AG09319 (cell line): ENCODE measurements at places on chromosomes 3 and 15.

- peak; percentile 70 for DNase-seq
Observed at GRCh38 chr3:11288786-11289637, 16.8 kb downstream of the ATG7 start.

- no peak for DNase-seq
Observed at GRCh38 chr3:112794622-112795172, 52.0 kb downstream of the CD200R1L start.

DNA sequence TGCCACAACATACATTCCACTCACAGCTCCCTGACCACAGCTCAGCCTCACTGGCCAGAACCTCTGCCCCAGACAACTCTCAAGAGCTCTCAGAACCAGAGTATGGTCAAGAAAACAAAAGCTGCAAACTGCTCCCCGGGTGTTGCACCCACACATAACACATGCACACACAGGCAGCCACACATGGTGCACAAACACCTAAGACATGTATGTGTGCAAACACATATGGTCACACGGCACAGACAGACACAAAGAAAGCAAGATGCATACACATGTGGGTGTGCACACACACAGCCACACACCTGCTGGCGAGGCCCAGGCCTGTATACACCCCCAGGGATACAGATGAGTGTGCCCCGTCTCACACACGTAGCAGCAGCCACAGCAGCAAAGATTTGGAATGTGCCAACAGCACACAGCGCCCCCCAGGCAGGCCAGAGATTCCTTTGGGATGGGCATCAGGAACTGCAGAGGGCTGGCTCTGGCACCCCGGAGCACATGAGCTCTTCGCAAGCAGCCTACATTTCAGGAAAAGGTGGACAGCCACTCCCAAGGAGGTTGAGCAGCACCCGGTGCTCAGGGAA is 6.6 kb downstream of the KLF15 start:
- no peak for DNase-seq

DNA sequence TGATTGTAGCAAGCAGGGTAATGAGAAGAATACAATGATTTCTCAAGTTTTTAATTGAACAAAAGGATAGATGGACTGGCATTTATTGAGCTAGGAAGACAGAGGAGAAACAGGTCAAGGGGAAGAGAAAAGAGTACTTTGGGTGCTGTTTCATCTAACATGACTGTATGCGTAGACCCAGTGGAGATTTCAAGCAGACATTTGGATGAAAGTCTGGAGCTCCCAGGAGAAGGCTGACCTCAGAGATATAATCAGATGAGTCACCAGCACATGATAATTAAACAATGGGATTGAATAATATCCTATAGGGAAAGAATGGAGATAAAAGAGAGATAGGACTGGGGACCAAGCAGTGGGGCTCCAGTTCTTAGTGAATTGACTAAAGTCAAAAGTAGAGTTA is 194.9 kb downstream of the ARRDC4 start:
- no peak for DNase-seq

- peak; percentile 65 for DNase-seq
Observed at GRCh38 chr15:63553388-63553791, 43.8 kb upstream of the FBXL22 start.

DNA sequence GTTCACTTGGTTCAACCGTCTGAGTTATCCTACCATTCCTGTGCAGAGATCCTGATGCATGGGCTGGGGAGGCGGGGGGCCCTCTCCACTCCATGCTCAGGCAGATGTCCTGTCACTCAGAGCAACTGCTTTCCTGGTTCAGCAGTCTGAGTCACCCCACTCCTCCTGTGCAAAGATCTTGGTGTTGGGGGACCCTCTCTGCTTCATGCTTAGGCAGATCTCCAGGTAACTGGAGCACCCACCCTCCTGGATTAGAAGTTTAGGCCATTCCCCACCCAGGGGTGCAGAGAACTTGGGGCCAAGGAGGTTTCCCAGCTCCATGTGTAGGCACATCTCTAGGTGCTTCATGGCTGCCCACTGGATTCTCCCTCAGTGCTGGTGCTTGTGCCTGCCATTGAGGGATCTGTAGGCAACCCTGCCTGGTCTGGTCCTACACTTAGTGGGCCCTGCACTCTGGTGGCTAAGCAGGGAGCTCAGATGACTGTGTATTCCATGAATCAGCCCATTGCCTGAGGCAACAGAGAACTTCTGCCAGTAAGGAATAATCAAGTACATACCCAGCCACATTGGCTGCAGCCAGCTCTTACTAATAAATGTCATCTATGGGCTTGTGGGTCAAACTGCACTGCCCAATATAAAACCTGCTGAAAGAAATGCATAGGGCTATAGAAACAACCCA is 465.4 kb upstream of the THBS1 start:
- no peak for DNase-seq

- no peak for DNase-seq
Observed at GRCh38 chr3:53820084-53820483, 26.1 kb downstream of the CHDH start.

DNA sequence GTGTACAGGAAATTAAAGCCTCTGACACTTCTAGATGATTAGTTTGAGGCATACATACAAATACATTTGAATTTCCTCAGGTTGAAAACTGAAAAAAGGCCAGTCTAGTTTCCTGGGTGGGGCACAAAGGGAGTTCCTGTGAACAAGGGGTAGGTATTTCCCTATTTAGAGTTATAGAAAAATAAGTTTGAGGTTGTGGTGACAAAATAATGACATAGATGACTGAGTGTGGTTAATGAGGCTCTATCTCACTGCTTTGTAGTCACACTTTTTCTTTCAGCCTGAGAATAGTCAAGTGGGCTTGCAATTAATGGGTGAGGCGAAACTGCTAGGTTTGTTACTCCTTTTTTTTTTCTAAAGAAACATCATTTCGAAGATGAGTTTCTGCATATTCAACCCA is 4.3 kb downstream of the SLCO3A1 start:
- DNase-seq, result no peak

DNA sequence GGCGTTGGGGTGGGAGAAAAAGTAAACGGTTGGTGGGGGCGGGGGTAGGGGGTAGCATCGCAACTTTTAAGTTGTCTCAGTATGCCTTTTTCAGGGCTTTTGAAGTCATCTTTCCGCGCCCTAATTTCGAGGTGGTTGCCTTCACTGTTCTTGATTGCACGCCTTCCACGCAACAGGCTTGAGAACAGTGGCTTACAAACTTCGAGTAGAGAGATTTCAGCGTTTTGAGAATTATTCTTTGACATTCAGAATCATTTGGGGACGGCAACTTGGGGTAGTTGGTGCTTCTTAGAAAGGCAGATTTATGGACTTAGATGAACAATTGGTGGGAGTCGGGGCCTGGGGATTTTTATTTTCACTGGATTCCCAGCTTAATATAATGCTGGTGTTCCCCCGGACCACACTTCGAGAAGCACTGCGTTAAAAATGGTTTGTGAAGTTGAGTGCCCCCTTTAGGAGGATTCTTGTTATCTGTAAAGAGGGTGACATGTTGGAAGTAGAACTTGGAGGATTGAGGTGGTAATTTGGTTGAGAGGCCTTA is 880 bp downstream of the PPP4R2 start:
- peak; percentile 24 for DNase-seq

DNA sequence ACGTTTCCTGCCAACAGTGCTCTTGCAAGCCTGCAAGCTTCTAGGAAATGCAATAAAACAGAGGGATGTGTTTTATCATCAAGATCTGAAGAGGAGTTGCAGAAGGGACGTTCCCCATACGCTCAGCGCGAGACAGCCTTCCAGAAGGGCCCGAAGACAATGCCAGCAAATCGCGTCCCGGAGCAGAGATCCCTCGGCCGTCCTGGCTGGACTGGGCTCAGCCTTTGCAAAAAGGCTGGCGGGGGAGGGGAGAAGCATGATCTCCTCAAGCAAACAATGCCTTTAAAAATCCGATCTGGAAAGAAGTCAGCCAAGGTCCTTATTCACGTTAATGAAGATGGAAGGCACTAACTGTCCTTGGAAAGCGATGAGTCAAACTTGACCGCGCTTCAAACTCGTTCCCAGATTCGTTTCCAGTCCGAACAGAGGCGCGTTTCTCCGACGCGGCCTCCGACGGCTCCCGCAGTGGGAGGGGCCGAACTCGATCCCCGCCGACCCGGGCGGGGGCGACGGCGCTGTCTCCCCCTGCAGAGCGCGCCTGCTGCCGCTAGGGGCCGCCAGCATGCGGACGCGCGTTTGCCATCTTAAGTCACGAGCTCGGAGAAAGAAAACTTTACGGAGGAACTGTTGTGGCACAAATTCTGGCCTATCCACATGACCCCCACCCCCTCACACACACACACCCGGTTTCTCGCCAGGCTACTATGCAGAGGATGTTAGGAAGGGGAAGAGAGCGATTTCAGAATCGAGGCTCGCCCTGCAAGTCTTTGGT is 5.5 kb downstream of the BCL6 start:
- DNase-seq, result no peak

DNA sequence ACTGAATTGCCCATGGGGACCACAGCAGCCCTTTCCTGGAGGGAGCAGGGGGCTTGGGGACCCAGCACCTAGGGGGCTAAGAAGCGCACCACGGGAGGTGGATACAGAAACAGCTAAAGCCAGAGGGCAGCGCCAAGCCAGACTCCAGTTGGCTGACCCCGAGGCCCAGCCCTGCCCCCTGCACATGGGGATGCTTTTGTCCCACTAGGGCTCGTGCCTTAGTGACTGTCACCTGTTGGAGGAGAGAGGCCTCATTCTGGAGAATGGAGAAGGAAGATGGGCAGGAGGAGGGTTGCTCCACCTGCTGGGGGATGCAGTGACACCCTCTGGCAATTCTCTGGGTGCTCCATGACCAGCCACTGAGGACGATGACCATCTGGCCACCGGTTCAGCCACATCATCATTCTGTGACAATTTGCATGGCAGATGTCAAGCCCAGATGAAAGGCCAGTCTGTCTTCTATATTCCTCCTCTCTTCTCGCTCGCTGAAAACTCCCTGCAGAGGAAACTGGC is 167.8 kb upstream of the TLE3 start:
- DNase-seq, result no peak

- DNase-seq, result no peak
Observed at GRCh38 chr3:143895805-143896204, 47.5 kb upstream of the SLC9A9 start.

DNA sequence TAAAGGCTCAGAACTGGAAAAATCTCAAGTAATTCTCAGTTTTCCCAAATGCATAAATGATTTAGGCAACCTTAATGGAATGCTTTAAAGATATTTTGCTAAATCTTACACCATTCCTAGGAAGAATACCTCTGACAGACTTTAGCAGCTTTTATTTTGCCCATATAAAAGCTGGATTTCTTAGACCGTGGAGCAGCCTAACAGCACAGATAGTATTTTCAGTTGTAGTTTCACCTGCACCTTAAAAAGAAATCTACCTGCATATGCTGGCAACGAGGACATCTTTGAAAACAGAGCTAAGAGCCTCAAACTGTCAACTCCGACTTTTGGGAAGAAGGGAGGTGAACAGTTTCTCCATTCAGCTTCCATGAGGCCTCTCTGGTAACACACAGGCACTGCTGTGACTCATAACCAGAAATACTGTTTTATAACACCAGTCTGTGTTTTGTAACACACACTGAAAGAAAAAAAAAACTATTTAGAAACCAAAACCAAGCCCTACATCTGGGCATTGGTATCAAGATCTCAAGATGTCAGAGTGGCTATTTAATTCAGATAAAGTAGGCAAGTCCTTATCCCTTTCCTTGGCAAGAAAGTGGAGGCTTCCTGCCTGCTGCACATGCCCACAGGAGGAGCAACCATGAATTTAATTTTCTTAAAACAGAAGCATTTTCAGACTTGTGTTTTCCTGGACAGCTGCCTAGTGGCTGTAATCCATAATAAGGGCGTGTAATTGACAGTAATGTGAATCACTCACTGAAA is 181.5 kb upstream of the ICE2 start:
- peak; percentile 22 for DNase-seq

DNA sequence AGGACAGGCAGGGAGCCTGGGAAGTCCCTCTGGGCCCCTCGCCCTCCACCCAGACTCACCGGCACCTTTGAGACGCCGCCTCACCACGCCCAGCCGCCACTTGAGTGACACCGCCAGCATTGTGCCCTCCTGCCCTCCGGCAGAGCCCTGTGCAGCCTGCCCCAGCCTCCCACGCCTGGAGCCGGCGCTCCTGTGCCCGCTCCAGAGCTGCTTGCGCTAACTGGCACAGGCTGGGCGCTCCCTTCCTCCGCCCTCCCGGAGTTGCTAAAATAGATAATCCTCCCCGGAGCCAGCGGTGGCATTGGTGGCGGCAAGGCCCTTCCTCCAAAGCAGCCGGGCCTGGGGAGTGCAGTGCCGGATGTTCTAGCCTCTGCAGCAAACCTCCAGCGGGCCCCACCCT is 15.7 kb upstream of the GRIP2 start:
- DNase-seq, result no peak

GRCh38 chr3:147361454-147362420 is 44.6 kb downstream of the ZIC4 start:
- no peak for DNase-seq

- DNase-seq, result no peak
Observed at GRCh38 chr15:91559066-91559465, 294.4 kb upstream of the SLCO3A1 start.

GRCh38 chr3:22960105-22960984 is 242.8 kb upstream of the UBE2E2 start:
- no peak for DNase-seq

DNA sequence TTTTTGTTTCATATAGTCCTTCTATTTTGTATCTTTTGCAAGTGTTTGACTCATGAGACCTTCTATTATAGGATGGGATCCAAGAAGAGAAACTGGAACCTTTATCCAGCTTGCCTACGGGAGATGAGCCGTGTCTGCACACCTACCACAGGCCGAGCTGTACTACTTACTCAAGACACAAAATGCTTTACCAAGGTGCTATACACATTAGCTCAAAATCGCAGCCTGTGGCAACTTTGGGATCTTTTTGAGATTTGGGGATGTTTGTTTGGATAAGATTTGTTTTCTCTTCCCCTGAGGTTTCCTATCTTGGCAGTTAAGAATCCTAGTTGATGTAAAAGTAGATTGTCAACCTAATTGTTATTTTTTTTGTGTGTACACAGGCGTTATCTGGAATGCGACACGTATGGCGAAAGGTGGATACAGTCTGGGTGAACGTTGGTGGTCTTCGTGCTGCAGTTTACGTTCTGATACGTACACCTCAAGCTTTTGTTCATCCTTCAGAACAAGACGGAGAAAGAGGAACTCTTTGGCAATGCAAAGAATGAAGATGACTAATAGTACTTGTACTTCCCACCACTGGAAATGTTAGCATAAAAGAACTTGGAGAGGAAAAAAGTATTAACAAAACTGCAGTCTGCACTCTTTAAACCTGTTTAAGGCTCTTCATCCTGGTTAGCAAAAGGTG is 13.1 kb upstream of the SETD5 start:
- DNase-seq, result no peak

DNA sequence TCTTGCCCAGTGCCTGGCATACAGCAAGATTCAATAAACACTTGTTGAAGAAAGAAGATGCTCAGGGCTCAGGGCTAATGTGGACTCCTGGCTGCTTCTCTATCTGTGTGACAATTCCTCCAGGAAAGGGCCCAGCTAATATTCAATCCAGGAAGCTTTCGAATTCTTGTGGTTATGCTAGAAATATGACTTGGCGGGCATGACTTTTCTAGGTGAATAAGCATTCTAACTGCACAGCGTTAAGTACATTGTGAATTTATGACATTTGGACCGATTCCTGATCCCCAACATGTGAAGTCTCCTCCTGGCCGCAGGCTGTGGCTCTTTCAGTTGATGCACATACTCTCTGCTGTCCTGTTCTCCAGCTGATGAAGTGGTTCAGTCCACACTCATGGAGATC is 117.0 kb downstream of the IMPG2 start:
- no peak for DNase-seq

GRCh38 chr3:171110715-171111114 is 84.2 kb upstream of the SLC2A2 start:
- no peak for DNase-seq

- no peak for DNase-seq
Observed at GRCh38 chr15:78605201-78605600, 15.6 kb downstream of the CHRNA3 start.

GRCh38 chr15:59244337-59244736 is 37.7 kb downstream of the LDHAL6B start:
- DNase-seq, result no peak
